Muscle of leg (tissue), 16 donors: ENCODE measurements at places on chromosomes 2 and 18. TPM values are rescaled to one million over a fixed set of nuclear protein-coding genes. Genes with fewer than 3 reads are reported as not detected.

Gene CPS1
- 2.1 TPM for total RNA-seq

Gene DES
- 2,854 TPM for total RNA-seq

Gene IL36RN
- total RNA-seq, result not detected

Gene MEIS1
- 14.5 TPM for total RNA-seq

Gene MGAT4A
- total RNA-seq, result 7.5 TPM

Gene TYMS
- total RNA-seq, result 19.7 TPM

Gene HOXD1
- 0.71 TPM for total RNA-seq

Gene GPBAR1
- total RNA-seq, result 1.3 TPM

Gene FBLN7
- 5.1 TPM for total RNA-seq

Gene TFPI
- 46.9 TPM for total RNA-seq

Gene GRHL1
- 1.0 TPM for total RNA-seq

Gene TEX44
- total RNA-seq, result not detected

Gene SERPINB12
- total RNA-seq, result 0.62 TPM

Gene KRTCAP3
- 0.53 TPM for total RNA-seq

Gene NRP2
- total RNA-seq, result 19.9 TPM

Gene PJVK
- 3.8 TPM for total RNA-seq

Gene AKAIN1
- total RNA-seq, result 0.18 TPM

Gene PTPRM
- total RNA-seq, result 61.7 TPM

Gene ARPC2
- 206 TPM for total RNA-seq

Gene POTEJ
- total RNA-seq, result 0.04 TPM

Gene RTP5
- total RNA-seq, result not detected

Gene LRRTM1
- 0.27 TPM for total RNA-seq

Gene TUBA4B
- total RNA-seq, result 0.04 TPM
